AG04449 (cell line): ENCODE measurements at places on chromosomes 1 and 21.

- no peak for DNase-seq
Measured at GRCh38 chr1:7098641-7099040, 313.4 kb downstream of the CAMTA1 start.

DNA sequence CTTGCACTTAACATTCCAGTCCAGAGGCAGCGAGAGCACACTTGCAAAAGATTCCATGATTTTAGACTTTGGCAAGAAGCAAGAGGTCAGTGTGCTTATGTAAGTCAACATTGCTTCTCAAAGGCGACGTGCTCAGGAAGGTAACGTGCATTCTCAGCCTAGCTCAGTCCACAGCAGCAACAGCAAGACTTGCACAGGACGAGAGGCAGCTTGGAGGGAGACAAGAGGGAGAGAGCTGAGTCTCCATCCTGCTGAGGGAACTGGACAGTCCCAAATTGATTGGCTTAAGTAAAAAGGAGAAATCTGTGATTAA is 56.5 kb downstream of the PTP4A2 start:
- DNase-seq, result no peak

DNA sequence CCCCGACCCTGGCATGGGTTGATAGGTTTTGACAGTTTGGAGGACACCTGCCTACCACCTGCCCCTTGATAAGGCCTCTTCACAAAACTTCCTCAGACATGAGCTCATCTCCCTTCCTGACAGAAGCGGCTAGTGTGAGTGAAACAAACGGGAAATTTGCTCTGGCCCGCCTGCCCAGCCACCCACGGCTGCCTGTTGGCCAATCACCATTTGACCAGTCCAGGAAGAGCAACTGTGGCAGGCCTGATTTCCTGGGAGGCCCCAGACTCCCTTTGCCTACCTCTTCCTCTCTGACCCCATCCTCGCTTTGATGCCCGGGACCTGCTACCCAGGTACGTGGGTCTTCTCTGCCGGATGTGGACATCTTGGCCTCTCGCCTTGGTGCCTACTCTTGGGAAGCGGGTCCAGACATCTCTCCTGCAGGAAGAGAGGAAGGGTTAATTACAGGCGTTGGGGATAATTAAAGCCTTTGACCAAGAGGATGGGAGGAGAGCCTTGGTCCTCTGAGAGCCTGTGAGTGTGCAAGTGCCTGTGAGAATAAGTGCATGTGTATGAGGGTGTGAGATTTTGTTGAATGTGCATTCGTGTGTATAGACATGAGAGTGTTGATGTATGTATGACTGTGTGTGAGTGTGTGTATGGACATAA is 1.1 kb upstream of the EPHA2 start:
- DNase-seq, result no peak

GRCh38 chr1:6423321-6423999 is 1.1 kb upstream of the ESPN start:
- DNase-seq, result no peak

GRCh38 chr1:11379851-11380250 is 99.1 kb upstream of the DISP3 start:
- no peak for DNase-seq

- no peak for DNase-seq
Measured at GRCh38 chr1:150173141-150173585, 23.4 kb downstream of the PLEKHO1 start.

- DNase-seq, result no peak
Measured at GRCh38 chr21:45618846-45619485, 24.6 kb upstream of the PCBP3 start.

GRCh38 chr21:44462086-44462833 is 7.0 kb downstream of the LRRC3 start:
- DNase-seq, result no peak

DNA sequence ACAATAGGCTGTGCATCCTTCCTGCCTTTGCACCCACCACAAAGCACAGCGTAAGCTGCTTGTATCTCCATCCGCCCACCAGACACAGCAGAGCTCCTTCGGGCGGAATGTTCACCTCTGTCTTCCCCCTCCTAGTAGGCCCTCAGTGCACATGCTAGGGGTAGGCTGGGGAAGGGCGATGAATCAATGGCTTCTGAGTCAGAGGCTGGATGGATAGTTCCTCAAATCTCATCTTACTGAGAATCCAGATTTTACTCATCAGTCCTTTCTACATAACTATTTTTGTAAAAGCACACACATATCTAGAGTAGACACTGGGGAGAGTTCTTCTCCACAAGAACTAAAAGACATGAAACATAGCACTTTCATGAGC is 73.8 kb downstream of the BCAR3 start:
- no peak for DNase-seq

GRCh38 chr1:10054465-10054864 is 21.7 kb downstream of the UBE4B start:
- no peak for DNase-seq

DNA sequence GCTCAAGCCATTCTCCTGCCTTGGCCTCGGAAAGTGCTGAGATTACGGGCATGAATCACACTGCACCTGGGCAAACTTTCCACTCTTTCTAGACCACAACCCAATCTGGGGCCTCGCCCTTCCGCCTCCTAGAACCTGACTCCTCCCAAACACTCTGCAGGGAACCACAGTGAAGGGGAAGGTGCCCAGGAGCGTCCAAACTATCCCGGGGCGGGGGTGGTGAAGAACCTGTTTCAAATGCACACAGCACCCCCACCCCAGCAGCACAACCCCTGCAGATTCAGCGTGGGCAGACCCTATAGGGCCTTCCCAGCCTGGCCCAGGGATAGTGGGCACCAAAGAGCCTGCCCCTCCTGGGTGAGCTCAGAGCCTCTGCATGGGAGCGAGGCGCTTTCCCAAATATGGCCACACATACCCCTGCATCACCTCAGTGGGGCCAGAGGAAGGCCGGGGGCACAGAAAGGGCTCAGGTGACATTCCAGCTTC is 86.9 kb downstream of the STUM start:
- DNase-seq, result no peak
